ENCODE measurements at places on chromosomes 16 and 17.

GRCh38 chr16:67517155-67517445 is 11.5 kb upstream of the RIPOR1 start:
- DNase-seq, result no peak

DNA sequence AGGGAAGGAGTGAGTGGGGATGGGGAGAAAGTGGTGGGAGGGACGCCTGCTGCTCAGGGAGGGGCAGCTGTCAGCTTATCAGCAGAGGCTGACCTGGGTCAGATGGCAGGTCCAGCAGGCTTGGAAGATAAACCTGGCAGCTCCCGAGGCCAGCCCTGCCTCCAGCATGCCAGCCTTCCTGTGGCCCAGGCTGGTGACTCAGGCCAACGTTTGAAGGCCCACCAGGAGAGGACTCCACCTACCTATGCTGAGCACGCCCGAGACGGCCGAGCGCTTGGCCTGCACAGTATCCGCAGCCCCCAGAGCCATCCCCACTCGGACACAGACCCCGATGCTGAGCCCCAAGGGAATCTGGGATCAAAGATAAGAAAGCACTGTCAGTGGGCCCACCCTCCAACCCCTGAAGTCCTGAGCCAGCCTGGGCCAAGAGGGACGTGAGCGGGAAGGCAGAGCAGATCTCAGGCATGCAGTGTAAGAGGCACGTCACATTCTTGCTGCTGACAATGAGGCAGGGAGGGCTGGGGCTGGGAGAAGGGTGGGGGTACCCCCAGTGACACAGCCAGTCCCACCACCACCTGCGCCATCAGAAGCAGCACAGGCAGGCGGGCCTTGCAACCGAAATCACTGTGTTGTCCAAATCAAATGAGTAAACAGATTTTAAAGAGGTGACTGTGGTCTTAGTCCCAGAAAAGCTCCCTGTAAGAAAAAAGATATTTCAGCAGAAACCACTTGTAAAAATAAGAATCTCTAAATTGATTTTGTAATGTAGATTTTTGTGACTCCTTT is 12.4 kb downstream of the SLC47A2 start:
- DNase-seq, result no peak

DNA sequence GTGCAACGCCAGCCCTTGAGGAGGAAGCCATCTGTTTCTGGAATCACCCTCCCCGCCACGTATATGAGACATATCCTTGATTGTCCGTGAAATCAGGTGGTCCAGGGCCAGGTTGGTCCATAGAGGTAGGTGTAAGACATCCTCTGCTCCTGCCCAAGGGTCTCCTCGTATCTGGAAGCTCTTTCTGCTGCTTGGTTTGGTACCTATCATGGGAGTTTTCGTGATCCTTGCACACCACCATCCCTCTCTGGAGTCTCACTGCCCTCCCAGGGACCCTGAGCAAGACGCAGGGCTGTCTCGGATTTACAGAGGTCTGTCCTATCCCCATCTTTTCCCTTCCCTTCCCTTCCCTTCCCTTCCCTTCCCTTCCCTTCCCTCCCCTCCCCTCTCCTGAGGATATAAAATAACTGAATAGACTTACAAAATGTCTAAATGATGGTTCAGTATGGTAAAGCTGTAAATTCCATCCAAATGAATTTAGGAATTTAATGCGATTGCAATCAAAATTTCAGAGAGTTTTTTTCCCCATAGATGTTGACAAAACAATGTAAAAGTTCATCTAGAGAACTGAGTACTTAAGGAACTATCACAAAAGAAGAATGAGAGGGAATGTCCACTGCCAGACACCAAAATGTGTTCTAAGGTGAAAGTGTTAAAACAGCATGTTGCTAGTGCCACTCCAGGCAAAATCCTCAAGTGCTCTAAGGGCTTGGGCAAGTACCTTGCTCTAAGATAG is 2.0 kb upstream of the CCDC42 start:
- DNase-seq, result no peak

DNA sequence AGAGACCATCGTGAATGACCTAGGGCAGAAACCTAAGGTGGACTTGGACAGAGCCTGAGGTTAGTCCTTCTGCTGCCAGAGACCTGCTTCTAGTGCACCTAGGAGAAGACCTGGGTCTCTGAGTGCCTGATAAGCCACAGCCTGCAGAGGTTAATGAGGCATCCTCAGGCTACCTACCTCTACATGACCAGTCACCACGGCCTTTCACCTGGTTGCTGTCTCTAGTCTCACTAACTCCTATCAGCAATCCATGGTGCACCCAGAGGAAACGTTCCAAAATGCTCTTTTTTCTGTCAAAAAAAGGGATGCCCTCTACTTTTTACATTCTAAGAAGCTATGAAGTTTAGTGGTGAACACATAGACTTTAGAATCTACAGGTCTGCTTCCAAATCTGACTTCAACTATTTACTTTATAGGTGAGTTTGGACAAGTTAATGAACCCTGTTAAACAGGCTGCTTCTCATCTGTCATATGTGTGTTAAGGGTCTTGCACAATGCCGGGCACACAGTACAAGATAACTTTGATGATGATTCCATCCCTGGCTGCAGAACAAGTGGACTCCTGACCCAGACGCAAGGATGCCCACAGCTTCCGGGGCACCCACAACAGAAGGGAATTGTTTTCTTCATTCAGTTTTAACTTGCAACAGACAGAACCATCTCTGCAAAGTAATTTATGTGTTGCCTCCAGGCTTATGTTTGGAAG is 469.9 kb upstream of the CDH5 start:
- DNase-seq, result no peak

DNA sequence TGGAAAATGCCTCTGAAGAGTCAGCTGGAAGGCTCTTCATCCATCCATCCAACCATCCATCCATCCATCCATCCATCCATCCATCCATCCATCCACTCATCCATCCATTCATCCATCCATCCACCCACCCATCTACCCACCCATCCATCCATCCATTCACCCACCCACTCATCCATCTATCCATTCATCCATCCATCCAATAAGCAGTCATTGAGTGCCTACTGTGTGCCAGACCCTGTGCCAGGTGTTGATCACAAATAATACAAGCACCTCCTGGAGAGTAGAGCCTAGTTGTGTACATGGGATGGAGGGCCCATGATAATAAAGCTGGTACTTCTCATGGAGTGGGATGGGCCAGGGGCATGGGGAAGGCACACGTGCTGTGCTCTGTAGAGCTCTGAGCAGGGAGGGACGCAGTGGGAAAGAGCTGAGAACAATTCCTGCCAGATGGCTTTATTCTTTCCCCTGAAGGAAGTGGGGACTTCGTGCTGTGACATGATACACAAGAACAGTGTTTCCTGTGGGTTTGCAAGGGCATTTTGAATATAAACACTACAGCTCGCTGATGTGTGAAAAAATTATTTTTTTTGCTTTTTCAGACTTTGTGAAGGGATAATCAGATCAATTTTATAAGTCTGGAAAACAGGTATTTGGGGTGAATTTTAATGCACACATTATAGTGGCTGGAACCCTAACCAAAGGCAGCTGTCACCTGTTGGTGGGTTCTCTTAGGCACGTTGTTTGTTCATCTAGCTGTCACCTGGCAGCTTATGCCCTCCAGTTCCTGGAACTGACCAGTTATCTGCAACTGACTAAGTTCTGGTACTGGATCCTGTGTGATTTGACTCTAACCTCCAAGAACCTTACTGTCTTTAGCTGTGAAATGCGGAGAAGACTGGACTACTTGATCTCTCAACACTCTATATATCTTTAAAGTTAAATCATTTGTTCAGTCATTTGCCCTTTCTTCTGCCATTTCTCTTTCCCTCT is 61.3 kb downstream of the PRKCB start:
- DNase-seq, result no peak
